ENCODE measurements at places on chromosomes 1 and 21. TPM values are rescaled to one million over a fixed set of nuclear protein-coding genes. Genes with fewer than 3 reads are reported as not detected.

GRCh38 chr1:203558064-203558760 is 64.3 kb downstream of the OPTC start:
- no peak overlapping the region for H3K4me3 ChIP-seq
- H3K36me3 ChIP-seq: no peaks in the 10 kb centered on the region
- ATAC-seq: peak; percentile 23
- H3K27me3 ChIP-seq: peaks cover 3% of the 10 kb centered on the region
- H3K27ac ChIP-seq: no peak overlapping the region
- peaks cover 4% of the 10 kb centered on the region for H3K4me1 ChIP-seq

Gene TRAPPC10
- 72.8 TPM for total RNA-seq

- H3K4me1 ChIP-seq: no peaks in the 10 kb centered on the region
- no peak for ATAC-seq
- no peaks in the 10 kb centered on the region for H3K27me3 ChIP-seq
- no peaks in the 10 kb centered on the region for H3K36me3 ChIP-seq
Measured at GRCh38 chr21:15199414-15200383, 134.9 kb upstream of the NRIP1 start.

Gene PRAMEF17
- total RNA-seq: not detected

Gene RBM11
- 2.9 TPM for total RNA-seq

Measured in activated T-helper 17 cell treated with anti-CD3 and anti-CD28 coated beads, Interleukin-2, amount 50 U/mL, for 72 hours (primary cell).